ENCODE measurements at places on chromosomes 4 and X. TPM values are rescaled to one million over a fixed set of nuclear protein-coding genes. Genes with fewer than 3 reads are reported as not detected.

DNA sequence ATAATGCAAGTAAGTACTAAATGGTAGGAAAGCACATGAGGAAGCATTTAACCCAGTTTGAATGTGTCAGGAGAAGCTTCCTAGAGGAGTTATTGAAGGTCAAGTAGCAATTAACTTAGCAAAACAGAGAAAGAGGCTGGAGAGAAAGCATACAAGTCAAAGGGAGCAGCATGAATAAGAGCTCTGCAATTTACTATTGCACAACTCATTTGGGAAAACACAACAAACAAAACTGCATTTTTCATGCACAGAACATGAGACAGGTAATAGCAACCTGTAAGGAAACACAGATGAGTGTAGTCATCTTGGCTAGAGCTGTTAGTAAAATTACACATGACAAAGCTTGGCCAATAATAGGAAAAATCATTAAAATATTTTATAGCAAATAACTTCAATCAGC lies 538.1 kb downstream of the PPP4R3C start:
- DNase-seq: no peak

Gene STBD1
- 0.47 TPM for total RNA-seq

DNA sequence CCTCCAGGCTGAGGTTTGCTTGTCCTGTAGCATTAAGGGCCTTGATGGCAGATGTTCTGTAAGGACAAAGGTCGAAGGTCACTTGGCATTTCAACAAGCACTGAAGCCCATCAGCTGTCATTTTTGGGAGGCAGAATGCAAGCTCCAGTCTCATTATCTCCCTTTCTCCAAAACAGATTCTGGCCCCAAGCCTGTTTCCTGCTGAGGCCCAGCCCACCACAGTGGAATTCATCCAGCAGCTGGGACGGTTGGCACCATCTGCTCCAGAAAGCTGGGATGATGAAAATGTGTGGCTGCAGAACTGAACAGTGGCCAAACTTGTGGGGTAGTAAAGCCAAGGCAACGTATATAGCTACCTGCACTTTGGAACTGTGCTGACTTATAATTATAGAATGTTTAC lies 17.7 kb upstream of the PPEF2 start:
- no peak for DNase-seq

Gene AMBN
- not detected for total RNA-seq

- DNase-seq: no peak
Observed at GRCh38 chrX:133745349-133745748, 240.0 kb downstream of the GPC3 start.

DNA sequence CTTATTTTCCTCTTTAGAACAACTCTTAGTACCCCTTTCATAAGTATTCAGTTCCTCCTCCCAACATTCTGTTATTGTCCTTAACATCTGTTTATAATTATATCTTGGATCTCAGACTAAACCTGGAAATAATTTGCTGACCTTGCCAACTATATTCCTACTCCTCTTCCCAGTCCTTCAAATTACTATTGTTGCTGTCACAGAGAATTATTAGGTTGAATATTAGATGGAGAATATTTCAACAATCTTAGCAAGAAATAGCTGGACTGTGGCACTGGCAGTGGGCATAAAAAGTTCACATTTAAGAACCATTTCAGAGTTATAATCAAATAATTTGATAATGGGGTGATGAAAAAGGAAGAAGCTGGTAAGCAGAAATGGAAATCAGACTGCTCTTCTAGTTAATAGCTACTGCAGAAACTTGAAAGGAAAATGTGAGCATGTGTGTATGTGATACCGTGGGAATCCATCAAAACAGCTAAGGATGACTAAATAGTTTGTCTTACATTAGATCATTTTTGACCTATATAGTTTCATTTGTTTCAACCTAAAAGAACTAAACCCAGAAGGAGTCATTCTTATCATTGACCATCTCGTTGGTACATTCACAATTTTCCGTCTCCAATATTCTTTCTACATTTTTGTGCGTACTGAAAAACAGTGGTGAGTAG lies 43.3 kb upstream of the PRDM8 start:
- DNase-seq: no peak

All from neural crest cell (in vitro differentiated cells).